ENCODE measurements at places on chromosomes 12 and 14.
A peak's percentile ranks its signal among the peaks of the same experiment; 100 is the strongest.

GRCh38 chr12:33587354-33587753, 147.7 kb upstream of the SYT10 start:
- no peak for DNase-seq

DNA sequence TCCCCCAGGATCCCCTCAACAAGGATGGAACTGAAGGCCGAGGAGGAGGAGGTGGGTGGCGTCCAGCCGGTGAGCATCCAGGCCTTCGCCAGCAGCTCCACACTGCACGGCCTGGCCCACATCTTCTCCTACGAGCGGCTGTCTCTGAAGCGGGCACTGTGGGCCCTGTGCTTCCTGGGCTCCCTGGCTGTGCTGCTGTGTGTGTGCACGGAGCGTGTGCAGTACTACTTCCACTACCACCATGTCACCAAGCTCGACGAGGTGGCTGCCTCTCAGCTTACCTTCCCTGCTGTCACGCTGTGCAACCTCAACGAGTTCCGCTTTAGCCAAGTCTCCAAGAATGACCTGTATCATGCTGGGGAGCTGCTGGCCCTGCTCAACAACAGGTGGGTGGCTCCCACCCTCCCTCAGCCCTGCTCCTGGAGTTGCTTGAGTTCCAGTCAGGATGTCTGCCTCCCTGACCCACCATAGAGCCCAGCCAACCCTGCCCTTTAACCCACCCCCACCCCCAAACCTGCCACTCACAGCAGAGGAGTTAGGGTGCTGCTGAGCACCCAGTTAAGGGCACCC, 1.4 kb downstream of the ASIC1 start:
- no peak for DNase-seq

DNA sequence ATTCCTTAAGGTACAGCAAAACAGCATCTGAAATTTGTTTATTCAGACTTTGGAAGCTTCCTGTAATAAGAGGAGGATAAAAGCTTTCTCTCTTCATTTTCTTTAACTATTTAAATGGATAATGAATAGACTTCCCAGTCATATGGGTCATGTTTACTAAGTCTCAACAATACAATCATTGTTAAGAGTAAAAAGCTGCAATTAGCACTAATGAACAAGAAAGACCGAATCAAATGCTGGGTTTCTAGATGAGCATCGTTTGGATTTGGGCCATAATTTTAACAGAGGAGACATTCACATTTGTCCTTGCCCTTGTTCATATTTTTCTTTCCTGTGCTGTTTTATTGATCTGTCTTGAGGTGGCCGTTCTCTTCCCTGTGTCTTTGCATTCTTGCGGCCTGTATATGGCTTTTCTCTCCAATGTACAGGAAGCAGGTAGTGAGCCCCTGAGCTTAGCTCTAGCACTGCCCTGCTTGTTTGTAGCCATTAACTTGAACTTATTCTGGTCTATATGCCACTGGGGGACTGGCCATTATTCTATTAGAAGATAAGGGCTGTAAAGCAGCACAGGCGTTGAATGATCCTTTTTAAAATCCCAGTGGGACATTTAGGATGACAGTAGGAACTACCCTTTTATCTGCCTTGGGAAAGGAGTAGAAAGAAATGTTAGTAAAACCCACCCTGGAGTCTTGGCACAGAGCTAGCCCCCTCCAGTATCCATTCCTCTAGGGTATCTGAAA, 34.6 kb downstream of the ABHD12B start:
- no peak for DNase-seq

GRCh38 chr14:104685998-104686610, 3.3 kb upstream of the INF2 start:
- no peak for DNase-seq

- no peak for DNase-seq
Measured at GRCh38 chr14:92439537-92440344, 73.8 kb upstream of the RIN3 start.

- no peak for DNase-seq
Measured at GRCh38 chr12:94597268-94597667, 53.1 kb downstream of the TMCC3 start.

GRCh38 chr12:24201258-24201970, 251.9 kb upstream of the SOX5 start:
- peak; percentile 14 for DNase-seq

DNA sequence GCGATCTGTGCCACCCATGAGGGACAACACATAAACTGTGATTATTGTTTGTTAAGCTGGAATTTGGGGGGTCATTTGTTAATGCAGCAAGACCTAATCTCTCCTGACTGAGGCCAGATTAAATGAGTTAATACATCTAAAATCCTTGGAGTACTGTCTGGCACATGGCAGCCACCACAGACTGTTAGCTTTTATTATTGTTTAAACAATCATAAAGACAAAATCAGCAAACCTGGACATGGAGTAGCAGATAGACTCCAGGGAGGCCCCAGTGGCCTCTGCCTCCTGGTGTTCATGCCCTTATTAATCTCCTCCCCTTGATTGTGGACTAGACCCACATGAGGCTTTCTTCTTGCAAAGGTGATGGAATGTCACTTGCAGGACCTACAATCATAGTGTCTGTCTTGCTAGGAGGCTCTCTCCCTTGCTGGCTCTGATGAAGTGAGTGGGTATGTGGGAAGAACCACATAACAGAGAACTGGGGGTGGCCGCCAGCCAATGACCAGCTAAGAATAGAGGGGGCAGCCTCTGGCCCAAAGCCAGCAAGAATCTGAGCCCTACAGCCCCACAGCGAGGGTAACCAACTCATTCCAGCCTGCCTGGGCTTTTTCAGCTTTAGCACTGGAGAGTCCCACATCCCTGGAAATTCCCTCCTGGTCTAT, 142.0 kb downstream of the SCARB1 start:
- no peak for DNase-seq

GRCh38 chr14:74438351-74438915, 12.4 kb upstream of the SYNDIG1L start:
- no peak for DNase-seq

DNA sequence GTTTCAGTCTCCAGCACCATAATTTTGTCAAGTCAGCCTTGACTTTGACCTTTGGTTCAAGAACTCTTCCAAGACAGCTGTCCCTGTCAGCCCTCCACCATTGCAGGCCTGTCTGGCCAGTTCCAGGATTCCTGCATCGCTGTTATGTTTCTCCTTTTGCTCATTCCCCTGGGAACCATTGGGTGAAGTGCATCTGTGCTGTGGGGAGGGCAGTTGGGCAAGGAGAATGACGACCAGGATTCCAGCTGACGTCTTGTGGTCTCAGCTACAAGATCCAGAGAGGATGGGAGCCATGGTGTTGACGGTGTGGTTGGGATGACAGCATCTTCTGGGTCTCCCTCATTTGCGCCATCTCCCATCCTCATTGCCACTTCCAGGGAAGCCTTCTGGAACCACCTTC, 45.9 kb upstream of the SLC24A4 start:
- no peak for DNase-seq

DNA sequence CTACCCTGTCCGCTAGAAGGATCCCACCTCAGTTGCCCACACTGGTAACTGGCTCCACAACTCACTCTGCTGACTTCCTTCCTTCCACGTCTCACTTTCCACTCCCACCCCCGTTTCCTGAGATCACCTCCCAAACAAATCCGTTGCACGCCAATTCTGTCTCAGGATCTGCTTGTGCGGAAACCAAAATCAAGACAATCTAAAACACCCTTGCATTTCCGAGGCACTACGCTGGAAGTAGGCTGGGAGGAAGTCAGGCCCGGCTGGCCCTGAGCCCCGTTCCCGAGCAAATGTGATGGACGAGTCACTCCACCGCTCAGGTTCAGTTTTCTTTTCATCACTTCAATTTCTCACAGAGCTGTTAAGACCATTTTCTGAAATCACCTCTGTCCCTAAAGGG, 23.1 kb downstream of the ABCB9 start:
- no peak for DNase-seq

DNA sequence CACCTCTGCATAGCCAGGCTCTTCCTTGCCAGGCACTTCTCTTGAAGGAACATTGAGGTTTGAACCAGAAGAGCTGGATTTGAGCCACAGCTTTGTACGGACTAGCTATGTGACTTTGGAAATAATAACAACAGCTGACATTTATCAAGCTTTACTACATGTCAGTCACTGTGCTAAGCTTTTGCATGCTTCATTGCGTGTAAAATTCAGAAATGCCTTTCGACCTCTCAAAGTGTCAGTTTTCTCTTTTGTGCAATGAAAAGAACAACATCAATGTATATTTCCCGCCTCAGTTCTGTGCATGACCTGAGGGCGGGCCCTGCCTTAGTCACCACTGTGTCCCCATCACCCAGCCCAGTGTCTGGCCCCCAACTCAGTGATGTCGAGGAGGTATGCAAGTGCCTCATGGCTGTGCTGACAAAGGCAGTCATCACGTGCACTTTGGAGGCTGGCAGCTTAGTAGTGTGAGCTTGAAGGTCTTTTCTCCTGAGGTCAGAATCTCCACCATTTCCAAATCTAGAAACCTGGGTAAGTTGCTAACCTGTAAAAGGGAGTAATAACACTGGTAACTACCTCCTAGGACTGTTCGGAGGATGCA, 17.9 kb upstream of the AQP2 start:
- DNase-seq = no peak

DNA sequence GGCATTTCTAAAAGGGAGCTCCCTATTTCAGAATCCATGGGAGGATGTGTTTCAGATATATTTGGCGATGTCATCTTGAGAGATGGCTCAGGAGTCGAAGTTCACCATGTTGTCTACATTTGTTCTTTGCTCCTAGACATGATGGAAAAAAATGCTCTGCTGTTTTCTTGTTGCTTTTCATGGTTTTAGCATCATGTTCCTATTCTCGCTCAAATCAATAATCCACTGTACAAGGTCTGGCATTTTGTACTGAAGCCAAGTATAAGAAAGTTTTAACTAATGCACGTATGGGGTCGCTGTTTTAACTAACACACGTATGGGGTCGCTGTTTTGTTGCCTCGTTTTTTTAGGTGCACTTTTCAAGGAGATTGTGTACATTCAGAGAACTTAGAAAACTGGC, 60.9 kb downstream of the PLXNC1 start:
- no peak for DNase-seq

All from NCI-H446 treated with DMSO at 0.1 percent for 48 hours (cell line).